ENCODE measurements at places on chromosomes 1 and 21. TPM values are rescaled to one million over a fixed set of nuclear protein-coding genes. Genes with fewer than 3 reads are reported as not detected.

DNA sequence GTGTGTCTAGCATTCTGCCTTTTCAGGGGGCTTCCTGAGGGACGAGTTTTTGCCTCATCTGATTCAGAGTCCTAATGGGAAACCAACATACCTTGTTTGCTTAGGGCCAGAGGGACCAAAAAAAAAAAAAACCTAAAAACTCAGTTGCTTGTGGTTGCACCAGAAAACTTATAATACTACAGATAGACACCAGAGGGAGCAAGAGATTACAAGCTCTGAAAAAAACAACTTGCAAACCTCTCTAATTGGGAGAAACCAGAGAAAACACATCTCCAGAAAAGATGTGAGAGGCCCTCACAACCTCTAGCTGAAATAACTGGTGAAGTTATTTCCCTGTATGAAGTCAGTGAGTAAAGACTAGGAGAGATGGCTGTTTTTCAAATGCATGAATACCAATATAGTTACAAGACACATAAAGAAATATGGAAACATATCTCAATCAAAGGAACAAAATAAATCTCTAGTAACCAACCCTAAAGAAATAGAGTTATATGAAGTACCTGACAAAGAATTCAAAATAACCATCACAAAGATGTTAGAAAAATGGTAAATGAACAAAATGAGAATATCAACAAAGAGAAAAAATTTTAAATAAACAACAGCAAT is 233.7 kb upstream of the NFIA start:
- DNase-seq = no peak
- H3K27ac ChIP-seq = no peak overlapping the region
- no peaks in the 10 kb centered on the region for H3K4me1 ChIP-seq
- no peaks in the 10 kb centered on the region for H3K36me3 ChIP-seq
- no peaks in the 10 kb centered on the region for H3K27me3 ChIP-seq

- H3K27me3 ChIP-seq = no peaks in the 10 kb centered on the region
- peaks cover 5% of the 10 kb centered on the region for H3K4me1 ChIP-seq
- no peak for DNase-seq
Observed at GRCh38 chr1:202017749-202018467, 7.5 kb downstream of the ELF3 start.

DNA sequence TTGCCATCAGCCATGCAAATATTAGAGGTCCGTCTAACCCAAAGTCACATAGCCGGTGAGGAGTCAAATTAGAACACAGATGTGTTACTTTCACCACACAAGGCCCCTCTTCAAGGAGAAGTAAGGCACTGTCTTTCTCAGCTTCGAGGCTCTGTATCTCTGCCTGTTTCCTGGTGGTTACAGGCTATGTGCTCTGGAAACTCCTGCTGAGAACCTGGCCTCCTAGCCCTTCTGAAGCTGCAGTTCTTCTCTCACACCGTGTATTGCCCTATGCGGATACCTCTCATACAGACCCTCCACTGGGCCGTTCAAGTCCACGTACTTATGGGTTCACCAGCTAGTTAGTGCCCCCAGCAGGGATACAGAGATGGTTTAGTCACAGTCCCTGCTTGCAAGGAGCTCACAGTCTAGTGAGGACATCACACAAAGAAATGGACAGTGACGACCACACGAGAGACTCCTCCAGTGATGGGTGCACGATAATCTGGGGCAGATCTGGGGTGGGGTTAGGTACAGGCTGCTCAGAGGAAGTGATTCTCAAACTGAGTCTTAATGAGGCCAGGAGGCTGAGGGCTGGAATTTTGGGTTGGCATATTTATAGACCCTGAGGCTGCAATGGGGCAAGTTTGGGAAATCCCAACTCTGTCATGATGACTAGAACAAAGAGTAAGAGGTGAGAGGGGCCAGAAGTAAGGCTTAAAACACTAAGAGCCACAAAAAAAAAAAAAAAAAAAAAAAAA is 22.8 kb upstream of the ELOA start:
- no peak for DNase-seq
- no peak overlapping the region for H3K4me3 ChIP-seq
- H3K27me3 ChIP-seq = no peaks in the 10 kb centered on the region
- no peaks in the 10 kb centered on the region for H3K36me3 ChIP-seq
- H3K27ac ChIP-seq = no peak overlapping the region

DNA sequence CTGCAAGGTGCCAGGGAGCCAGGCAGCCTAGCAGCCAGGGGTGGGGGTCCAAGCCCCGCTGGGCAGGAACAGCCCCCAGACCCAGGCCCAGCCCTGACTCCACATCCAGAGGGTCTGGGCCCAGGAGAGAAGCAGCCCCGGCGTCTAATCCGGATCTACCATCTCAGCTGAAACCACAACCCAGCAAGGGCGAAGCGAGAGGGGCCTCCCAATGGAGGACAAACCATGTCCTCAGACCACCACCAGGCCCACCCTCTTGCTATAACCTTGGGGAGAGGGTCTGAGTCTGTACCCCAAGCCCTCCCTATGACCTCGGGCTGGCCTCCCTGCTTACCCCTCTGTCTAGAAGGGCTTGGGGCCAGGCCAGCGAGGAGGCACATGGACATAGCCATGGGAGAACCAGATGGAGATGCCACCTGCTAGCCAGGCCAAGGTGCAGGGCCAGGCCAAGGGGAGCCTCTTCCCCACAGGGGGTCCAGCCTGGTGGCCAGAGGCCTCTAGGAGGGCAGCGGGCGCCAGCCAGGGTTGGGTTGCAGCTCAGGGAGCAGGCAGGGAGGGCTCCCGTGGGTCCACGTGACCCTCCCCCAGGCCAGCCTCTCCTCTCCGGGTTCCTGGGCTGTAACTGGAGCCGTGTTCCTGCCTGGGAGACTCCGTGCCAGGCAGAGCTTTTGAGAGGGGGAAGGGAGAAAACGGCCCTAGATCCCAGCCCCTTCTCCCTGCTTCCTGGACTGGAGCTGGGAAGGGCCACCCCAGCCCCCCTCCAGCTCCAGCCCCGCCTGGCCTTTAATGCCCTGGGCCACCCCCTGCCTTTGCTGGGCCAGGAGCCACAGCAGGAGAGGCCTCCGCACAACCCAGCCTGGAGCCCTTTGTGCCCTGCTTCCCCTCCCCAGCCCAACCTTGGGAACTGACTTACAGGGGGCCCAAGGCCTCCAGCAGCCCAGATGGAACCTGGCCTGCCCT is 2.5 kb downstream of the WNT9A start:
- no peaks in the 10 kb centered on the region for H3K27me3 ChIP-seq
- H3K27ac ChIP-seq = peak overlapping the region; percentile 75
- peaks cover 28% of the 10 kb centered on the region for H3K4me1 ChIP-seq
- no peak overlapping the region for H3K4me3 ChIP-seq
- DNase-seq = peak; percentile 16
- no peaks in the 10 kb centered on the region for H3K36me3 ChIP-seq

GRCh38 chr1:41532206-41532975 is 47.9 kb upstream of the EDN2 start:
- H3K27me3 ChIP-seq = no peaks in the 10 kb centered on the region
- DNase-seq = no peak
- peaks cover 8% of the 10 kb centered on the region for H3K4me1 ChIP-seq
- no peaks in the 10 kb centered on the region for H3K36me3 ChIP-seq
- no peak overlapping the region for H3K4me3 ChIP-seq

- no peak overlapping the region for H3K4me3 ChIP-seq
- DNase-seq = no peak
- H3K27ac ChIP-seq = peak overlapping the region; percentile 41
- no peaks in the 10 kb centered on the region for H3K27me3 ChIP-seq
- peaks cover 74% of the 10 kb centered on the region for H3K4me1 ChIP-seq
- H3K36me3 ChIP-seq = peaks cover 23% of the 10 kb centered on the region
Observed at GRCh38 chr1:169110689-169111447, 4.4 kb downstream of the ATP1B1 start.

GRCh38 chr1:107776900-107777663 is 187.9 kb downstream of the VAV3 start:
- DNase-seq = no peak
- no peaks in the 10 kb centered on the region for H3K4me1 ChIP-seq

- H3K27me3 ChIP-seq = no peaks in the 10 kb centered on the region
- H3K4me1 ChIP-seq = no peaks in the 10 kb centered on the region
- no peaks in the 10 kb centered on the region for H3K36me3 ChIP-seq
- H3K4me3 ChIP-seq = no peak overlapping the region
- peak; percentile 39 for DNase-seq
- no peak overlapping the region for H3K27ac ChIP-seq
Observed at GRCh38 chr1:4976859-4977440, 322.5 kb downstream of the AJAP1 start.

DNA sequence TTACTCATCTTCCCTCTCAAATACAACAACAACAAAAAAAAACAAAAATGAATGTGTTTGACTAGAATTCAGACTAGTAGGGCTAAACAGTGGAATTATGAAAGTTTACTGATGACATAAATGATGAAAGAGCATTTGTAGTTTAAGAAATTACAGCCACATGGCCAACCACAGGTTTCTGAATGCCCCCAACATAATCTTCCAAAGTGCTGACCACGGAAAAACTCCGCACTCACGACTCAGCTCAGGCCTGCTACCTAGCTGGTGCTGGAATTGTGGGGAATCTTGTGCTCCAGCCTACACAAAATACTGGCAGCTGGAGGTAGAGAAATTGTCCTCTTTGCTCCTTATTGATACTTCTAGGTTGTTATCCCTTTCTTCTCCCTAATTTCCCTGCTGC is 23.6 kb upstream of the TBX15 start:
- no peak overlapping the region for H3K27ac ChIP-seq
- H3K4me1 ChIP-seq = peaks cover 14% of the 10 kb centered on the region
- no peak overlapping the region for H3K4me3 ChIP-seq
- H3K27me3 ChIP-seq = peaks cover 14% of the 10 kb centered on the region
- H3K36me3 ChIP-seq = no peaks in the 10 kb centered on the region

GRCh38 chr1:5347726-5348125 is 644.5 kb downstream of the NPHP4 start:
- no peak for DNase-seq
- H3K4me3 ChIP-seq = no peak overlapping the region
- H3K36me3 ChIP-seq = no peaks in the 10 kb centered on the region
- H3K4me1 ChIP-seq = no peaks in the 10 kb centered on the region
- H3K27me3 ChIP-seq = no peaks in the 10 kb centered on the region

GRCh38 chr1:176241385-176242015 is 34.4 kb upstream of the COP1 start:
- no peak overlapping the region for H3K27ac ChIP-seq
- DNase-seq = no peak
- no peaks in the 10 kb centered on the region for H3K4me1 ChIP-seq
- H3K4me3 ChIP-seq = no peak overlapping the region
- no peaks in the 10 kb centered on the region for H3K36me3 ChIP-seq
- H3K27me3 ChIP-seq = no peaks in the 10 kb centered on the region

DNA sequence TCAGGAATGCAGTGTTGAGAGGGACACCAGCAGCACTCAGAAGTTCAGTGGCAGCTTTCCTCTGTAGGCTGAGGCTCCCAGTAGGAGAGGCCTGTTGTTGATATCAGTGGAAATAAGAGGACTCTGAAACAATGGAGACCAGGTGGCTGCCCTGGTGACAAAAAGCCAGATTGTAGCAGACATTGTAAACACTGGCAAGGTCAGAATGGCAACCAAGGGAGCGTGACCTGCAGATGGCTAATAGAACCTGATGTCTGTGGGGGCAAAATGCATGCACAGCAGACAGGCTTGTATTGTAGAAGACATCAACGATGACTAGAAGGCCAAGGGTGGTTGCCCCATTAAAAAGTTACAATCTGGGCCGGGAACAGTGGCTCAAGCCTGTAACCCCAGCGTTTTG is 53.1 kb upstream of the GPR37L1 start:
- H3K27ac ChIP-seq = no peak overlapping the region
- H3K4me1 ChIP-seq = peaks cover 6% of the 10 kb centered on the region
- DNase-seq = no peak
- H3K4me3 ChIP-seq = no peak overlapping the region

DNA sequence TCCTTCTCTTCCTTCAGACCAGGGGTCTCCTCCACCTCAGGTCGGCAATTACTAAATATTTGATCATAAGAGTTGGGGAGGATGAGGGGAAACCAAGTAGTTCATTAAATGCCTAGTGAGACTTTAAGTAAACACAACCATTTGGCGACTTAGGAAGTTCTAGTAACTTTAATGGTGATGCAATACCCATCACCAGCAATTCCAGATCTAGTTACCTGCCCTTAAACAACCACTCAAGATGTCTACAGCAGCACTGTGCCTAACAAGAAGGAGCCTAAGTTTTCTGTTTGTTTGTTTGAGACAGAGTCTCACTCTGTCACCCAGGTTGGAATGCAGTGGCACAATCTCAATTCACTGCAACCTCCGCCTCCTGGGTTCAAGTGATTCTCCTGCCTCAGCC is 56.6 kb upstream of the L1TD1 start:
- no peaks in the 10 kb centered on the region for H3K4me1 ChIP-seq
- DNase-seq = no peak
- no peak overlapping the region for H3K27ac ChIP-seq
- H3K27me3 ChIP-seq = no peaks in the 10 kb centered on the region
- no peak overlapping the region for H3K4me3 ChIP-seq
- H3K36me3 ChIP-seq = no peaks in the 10 kb centered on the region

- no peaks in the 10 kb centered on the region for H3K36me3 ChIP-seq
- no peak for DNase-seq
- H3K4me1 ChIP-seq = no peaks in the 10 kb centered on the region
- H3K4me3 ChIP-seq = no peak overlapping the region
Observed at GRCh38 chr1:90357995-90358394, 359.1 kb downstream of the BARHL2 start.

DNA sequence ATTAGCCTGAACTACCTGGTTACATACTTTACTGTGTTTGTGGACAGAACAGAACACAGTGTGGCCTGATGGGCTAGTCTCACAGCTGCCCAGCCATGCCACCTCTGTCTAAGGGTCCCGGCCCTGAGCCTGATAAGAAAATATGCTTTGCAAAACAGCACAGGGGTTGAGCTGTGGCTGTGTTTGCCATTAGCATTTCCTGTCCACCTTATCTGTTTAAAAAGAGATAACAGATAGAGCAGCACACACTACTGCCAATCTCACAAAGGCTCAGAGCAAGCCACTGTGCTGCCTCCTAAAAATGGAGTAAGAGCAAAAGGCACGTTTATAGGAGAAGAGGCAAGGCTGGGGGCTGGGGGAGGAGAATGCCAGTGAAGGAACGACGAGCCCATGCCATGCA is 95.0 kb downstream of the SUSD4 start:
- H3K4me3 ChIP-seq = no peak overlapping the region
- no peak for DNase-seq
- H3K27me3 ChIP-seq = no peaks in the 10 kb centered on the region
- H3K36me3 ChIP-seq = no peaks in the 10 kb centered on the region

GRCh38 chr21:25487046-25487594 is 120.2 kb downstream of the MRPL39 start:
- no peaks in the 10 kb centered on the region for H3K36me3 ChIP-seq
- H3K4me3 ChIP-seq = no peak overlapping the region
- DNase-seq = no peak

FABP3 gene
- 59.2 TPM for total RNA-seq

FMO4 gene
- 1.7 TPM for total RNA-seq

RGS18 gene
- 1.6 TPM for total RNA-seq

GBP2 gene
- total RNA-seq = 200 TPM

FCRL5 gene
- not detected for total RNA-seq

TFF2 gene
- not detected for total RNA-seq

TMEM81 gene
- total RNA-seq = 3.5 TPM
